RWPE2 (cell line): ENCODE measurements at places on chromosomes 11 and 22.
A peak's percentile ranks its signal among the peaks of the same experiment; 100 is the strongest.

DNA sequence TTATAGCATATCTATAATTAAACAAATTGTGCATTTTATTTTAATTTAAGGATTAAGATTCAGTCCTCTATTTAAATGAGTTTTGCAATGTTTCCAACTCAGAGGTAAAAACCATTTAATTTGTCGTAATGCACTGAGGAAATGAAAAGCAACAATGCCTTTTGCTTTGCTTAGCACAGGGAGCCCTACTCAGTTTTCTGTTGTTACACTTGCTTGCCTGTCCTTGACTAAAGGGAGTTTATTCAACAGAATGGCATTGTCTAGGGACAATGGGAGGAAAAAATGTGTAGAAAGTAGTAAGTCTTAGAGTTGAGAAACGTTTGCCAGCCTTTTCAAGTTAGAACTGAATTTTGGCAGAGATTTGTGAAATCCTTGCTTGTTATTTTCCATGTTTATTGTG, 734.2 kb upstream of the ANO3 start:
- no peaks in the 10 kb centered on the region for H3K36me3 ChIP-seq
- no peak overlapping the region for H3K27ac ChIP-seq
- no peak overlapping the region for H3K4me3 ChIP-seq
- no peaks in the 10 kb centered on the region for H3K4me1 ChIP-seq
- DNase-seq = no peak
- H3K27me3 ChIP-seq = no peaks in the 10 kb centered on the region

DNA sequence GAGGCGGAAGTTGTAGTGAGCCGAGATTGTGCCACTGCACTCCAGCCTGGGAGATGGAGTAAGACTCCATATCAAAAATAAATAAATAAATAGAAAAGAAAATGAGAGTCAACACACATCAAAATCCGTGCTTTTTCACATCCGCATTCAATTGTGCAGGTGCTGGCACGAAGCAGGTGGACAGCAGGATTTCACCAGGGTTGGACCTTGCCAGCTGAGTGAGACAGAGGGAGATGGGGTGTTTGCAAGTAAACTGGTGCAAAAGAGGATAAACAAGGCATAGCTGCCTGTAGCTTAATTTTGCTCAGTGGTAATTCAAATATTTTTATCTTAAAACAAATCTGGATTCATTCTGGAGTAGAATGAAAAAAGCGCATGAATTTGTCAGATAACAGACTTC, 23.3 kb upstream of the DNAL4 start:
- H3K4me3 ChIP-seq = no peak overlapping the region
- DNase-seq = no peak
- no peak overlapping the region for H3K27ac ChIP-seq
- H3K36me3 ChIP-seq = no peaks in the 10 kb centered on the region

DNA sequence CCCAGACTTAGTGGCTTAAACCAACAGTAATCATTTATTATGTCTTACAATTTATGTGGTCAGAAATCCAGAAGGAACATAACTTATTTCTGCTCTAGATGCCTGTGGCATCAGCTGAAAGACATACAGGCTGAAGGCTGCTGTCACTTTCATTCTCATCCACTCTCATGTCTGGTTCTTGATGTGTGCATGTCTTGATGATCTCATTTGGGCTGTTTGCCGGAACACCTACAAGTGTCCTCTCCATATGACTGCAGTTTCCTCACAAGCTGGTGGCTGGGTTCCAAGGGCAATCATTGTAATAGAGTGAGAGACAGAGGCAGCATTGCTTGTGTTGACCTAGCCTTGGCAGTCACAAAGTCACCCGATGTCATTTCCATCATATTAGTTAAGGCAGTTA, 1375.9 kb upstream of the RAG2 start:
- peaks cover 7% of the 10 kb centered on the region for H3K4me1 ChIP-seq
- no peak for DNase-seq
- H3K27ac ChIP-seq = no peak overlapping the region
- no peaks in the 10 kb centered on the region for H3K27me3 ChIP-seq
- H3K36me3 ChIP-seq = no peaks in the 10 kb centered on the region

- DNase-seq = no peak
- H3K36me3 ChIP-seq = no peaks in the 10 kb centered on the region
- H3K27me3 ChIP-seq = no peaks in the 10 kb centered on the region
- no peak overlapping the region for H3K27ac ChIP-seq
- H3K4me3 ChIP-seq = no peak overlapping the region
- H3K4me1 ChIP-seq = no peaks in the 10 kb centered on the region
These were observed 169.7 kb downstream of the NXPE2 start for GRCh38 chr11:114848027-114848426.

GRCh38 chr22:46193898-46194310, 43.6 kb downstream of the PPARA start:
- H3K4me3 ChIP-seq = no peak overlapping the region
- no peaks in the 10 kb centered on the region; the same call in 1 of the 2 replicates for H3K36me3 ChIP-seq
- no peak overlapping the region for H3K27ac ChIP-seq
- H3K27me3 ChIP-seq = no peaks in the 10 kb centered on the region
- DNase-seq = no peak

DNA sequence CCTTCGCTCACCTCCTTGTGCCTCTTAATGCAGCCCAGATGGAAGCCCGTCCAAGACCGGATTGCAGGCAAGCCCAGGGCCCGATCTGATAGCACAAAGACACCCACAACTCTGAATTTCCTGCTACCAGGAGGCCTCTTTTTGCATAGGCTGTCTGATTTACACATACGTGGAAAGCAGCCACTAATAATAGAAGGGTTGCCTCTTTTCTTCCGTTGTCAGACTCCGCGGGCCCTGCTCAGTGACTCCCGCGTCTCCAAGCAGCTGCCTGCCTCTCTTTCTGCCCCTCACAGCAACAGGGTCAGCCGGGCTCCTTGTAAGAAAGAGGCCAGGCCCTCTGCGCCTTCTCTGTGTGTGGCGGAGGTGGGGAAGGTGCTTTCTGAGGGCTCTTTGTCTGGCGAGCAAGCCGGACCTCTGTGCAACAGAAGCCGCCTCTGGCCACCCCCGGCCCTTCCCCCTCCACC, 26.7 kb downstream of the FLI1 start:
- H3K4me1 ChIP-seq = peaks cover 4% of the 10 kb centered on the region
- H3K27me3 ChIP-seq = no peaks in the 10 kb centered on the region
- DNase-seq = no peak
- H3K4me3 ChIP-seq = no peak overlapping the region

- no peaks in the 10 kb centered on the region for H3K36me3 ChIP-seq
- H3K4me3 ChIP-seq = no peak within 1 kb of the TSS
- no peak for DNase-seq
- H3K4me1 ChIP-seq = no peaks in the 10 kb centered on the region
- H3K27ac ChIP-seq = no peak within 1 kb of the TSS
- peaks cover 59% of the 10 kb centered on the region for H3K27me3 ChIP-seq
These were observed at the start of gene PDE2A for GRCh38 chr11:72673943-72674828. TSS of gene PDE2A (minus strand) at chr11:72674422. CDS start at chr11:72674207, 215 bp downstream.

DNA sequence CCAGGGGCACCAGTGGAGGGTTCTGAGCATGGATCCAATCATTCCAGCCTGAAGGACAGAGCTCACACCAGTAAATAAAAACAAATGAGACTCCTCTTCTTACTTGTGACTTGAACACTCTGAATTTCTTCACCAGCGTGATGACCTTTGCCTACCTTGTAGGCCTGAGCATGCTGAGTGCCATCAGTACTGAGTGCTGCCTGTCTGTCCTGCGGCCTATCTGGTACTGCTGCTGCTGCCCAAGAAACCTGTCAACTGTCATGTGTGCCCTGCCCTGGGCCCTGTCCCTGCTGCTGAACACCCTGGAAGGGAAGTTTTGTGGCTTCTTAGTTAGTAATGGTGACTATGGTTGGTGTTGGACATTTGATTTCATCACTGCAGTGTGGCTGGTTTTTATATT, 23.9 kb downstream of the MRGPRX4 start:
- H3K27ac ChIP-seq = no peak overlapping the region
- H3K27me3 ChIP-seq = no peaks in the 10 kb centered on the region
- DNase-seq = no peak
- H3K36me3 ChIP-seq = no peaks in the 10 kb centered on the region

GRCh38 chr11:76662656-76663485, 7.7 kb downstream of the LRRC32 start:
- no peaks in the 10 kb centered on the region for H3K4me1 ChIP-seq
- H3K36me3 ChIP-seq = no peaks in the 10 kb centered on the region

- no peaks in the 10 kb centered on the region for H3K4me1 ChIP-seq
- H3K27ac ChIP-seq = no peak overlapping the region
- no peak for DNase-seq
- no peak overlapping the region for H3K4me3 ChIP-seq
- H3K36me3 ChIP-seq = no peaks in the 10 kb centered on the region
These were observed 57.8 kb upstream of the PTPN5 start for GRCh38 chr11:18849406-18849805.

GRCh38 chr11:18394928-18395734, 768 bp downstream of the LDHA start:
- H3K36me3 ChIP-seq = peaks cover 48% of the 10 kb centered on the region
- peaks cover 16% of the 10 kb centered on the region for H3K4me1 ChIP-seq
- no peaks in the 10 kb centered on the region for H3K27me3 ChIP-seq

DNA sequence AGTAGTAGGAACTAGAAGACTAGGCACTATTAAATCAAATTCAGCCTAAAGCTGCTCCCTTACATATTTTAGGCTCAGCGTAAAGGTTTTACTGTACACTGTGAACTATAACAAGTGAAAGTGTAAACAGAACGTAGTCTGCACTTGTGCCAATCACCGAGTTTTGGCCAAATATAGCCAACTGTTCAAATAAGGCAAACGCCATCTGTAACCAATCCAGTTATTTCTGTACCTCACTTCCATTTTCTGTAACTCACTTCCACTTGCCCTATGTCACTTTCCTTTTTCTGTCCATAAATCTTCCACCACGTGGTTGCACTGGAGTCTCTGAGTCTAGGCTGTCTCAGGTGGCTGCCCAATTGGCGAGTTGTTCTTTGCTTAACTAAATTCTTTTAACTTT, 2132.2 kb downstream of the LRRC4C start:
- no peaks in the 10 kb centered on the region for H3K36me3 ChIP-seq
- no peak overlapping the region for H3K27ac ChIP-seq
- no peaks in the 10 kb centered on the region for H3K27me3 ChIP-seq
- no peaks in the 10 kb centered on the region for H3K4me1 ChIP-seq
- H3K4me3 ChIP-seq = no peak overlapping the region
- DNase-seq = no peak

DNA sequence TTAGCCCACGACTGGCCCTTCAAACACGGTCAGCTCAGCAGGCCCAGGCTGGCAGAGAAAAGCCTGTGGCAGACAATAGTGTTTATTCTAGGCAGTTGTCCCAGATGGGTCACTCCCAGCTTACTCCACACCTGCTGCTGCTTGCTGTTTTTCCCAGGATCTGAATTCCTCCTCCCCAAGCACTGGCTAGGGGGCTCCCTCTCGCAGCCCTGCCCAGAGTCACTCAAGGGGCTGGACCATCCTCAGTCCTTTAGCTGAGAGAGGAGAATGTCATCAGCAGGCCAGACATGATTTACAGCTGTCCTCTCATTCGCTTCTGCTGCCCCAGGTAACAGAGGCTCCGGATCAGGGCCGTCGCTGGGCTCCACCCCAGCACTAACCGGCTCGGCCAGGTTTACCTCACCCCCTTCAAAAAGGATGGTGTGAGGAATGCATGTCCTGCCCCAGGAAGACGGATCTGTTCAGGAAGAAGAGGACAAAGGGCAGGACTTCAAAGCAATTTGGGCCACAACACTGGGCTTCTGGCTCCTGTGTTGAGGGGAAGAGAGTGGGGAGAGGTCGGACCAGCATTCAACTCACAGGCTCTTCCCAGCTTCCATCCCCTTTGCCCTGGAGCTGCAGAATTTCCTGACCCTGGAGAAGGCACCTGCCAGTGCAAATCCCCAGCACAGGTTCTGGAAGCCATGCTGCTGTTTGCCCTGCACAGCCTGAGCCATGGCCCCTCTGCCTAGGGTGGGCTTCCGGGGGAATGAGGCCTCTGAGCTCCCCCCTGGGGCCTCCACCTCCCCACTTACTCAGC, 59.7 kb upstream of the BARX2 start:
- H3K36me3 ChIP-seq = no peaks in the 10 kb centered on the region
- peak overlapping the region; percentile 23 for H3K27ac ChIP-seq
- H3K4me3 ChIP-seq = no peak overlapping the region

GRCh38 chr11:1546077-1546535, 26.0 kb downstream of the DUSP8 start:
- no peak overlapping the region for H3K4me3 ChIP-seq
- H3K36me3 ChIP-seq = no peaks in the 10 kb centered on the region
- DNase-seq = no peak
- no peak overlapping the region for H3K27ac ChIP-seq
- no peaks in the 10 kb centered on the region for H3K4me1 ChIP-seq

DNA sequence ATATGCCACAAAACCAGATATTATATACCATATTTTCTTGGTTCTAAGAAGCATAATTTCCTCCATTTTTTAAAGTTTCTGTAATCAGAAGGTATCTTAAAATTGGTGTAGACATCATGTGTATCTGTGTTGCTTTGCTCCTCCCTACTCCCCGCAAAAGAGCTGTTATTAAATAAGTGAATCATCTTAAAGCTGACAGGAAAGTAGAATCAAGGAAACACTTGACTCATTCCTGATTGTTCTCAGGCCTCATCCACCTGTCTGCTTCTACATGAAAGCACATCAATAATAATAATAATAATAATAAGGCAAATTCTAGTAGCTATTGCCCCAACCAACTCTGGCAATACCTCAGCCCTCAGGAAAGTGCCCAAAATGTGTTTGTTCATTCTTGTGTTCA, 26.2 kb upstream of the GUCY1A2 start:
- no peaks in the 10 kb centered on the region for H3K27me3 ChIP-seq
- no peak overlapping the region for H3K27ac ChIP-seq
- no peak for DNase-seq
- H3K4me3 ChIP-seq = no peak overlapping the region
- no peaks in the 10 kb centered on the region for H3K36me3 ChIP-seq
- H3K4me1 ChIP-seq = no peaks in the 10 kb centered on the region

DNA sequence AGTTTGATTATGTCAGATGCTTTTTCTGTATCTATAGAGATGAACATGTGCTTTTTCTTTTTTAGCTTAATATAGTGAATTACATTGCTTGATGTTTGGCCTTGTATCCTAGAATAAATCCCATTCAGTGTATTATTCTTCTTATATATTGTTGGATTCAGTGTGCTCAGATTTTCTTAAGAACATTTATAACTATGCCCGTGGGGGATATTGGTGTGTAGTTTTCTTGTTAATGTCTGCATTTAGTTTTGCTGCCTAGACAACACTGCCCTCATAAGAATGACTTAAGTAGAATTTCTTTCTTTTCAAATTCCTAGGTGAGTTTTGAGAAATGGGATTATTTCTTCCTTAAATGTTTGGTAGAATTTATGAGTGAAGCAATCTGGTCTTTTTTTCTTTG, 98.5 kb downstream of the TMEM135 start:
- no peaks in the 10 kb centered on the region for H3K36me3 ChIP-seq
- H3K27me3 ChIP-seq = no peaks in the 10 kb centered on the region
- DNase-seq = no peak
- H3K4me1 ChIP-seq = no peaks in the 10 kb centered on the region
- H3K4me3 ChIP-seq = no peak overlapping the region

DNA sequence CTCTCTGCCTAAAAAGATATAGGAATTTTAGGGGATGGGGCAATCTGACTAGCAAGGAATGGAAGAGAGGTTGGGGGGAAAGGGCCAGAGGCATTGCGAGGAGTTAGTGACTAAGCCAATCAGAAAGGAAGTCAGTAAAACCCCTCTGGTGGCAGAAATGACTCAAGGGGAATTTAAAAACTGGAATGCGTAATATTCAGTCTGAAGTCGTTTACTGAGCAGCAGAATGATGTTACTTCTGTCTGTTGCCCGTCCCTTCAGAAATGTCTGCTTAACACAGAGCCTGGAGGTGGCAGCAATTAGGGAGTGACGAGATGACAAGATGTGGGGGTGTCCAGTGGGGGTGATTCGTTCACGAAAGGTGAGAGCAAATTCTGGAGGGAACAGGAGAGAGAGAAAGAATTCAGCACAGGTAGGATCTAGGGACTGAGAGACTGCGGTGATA, 107.7 kb upstream of the CLMP start:
- DNase-seq = no peak
- H3K4me1 ChIP-seq = no peaks in the 10 kb centered on the region
- no peak overlapping the region for H3K4me3 ChIP-seq
- no peaks in the 10 kb centered on the region for H3K27me3 ChIP-seq
